Renal cortical epithelial cell (primary cell): ENCODE measurements at places on chromosomes 2 and 18. TPM values are rescaled to one million over a fixed set of nuclear protein-coding genes. Genes with fewer than 3 reads are reported as not detected.

The NT5DC4 gene
- not detected in 2 replicates for total RNA-seq

The FBXO41 gene
- total RNA-seq, result 3.6 and 6.3 TPM in 2 replicates

The DYNAP gene
- not detected in 2 replicates for total RNA-seq

- peak; percentile 22 for DNase-seq
These were observed 66.6 kb upstream of the GPC1 start for GRCh38 chr2:240368781-240369331.

DNA sequence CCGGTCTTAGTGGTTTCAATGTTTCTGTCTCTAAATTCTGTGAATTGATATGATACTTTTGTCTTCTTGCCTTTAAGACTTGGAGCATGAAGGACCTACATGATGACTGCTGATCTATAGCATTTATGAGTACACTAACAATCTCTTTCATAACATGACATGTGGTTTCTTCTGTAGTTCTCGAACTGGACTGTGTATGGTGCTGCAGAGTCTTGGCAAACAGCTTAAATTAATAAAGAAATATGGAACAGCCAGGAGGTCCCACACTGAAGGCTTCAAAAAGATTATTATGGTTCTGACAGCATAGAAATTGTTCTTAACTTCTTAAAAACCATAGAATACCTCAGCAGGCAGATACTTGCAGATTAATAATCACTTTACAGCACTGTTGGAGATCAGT, 145.0 kb downstream of the DCC start:
- no peak for DNase-seq

The ATP6V1B1 gene
- 0.89 TPM in 1 of 2 replicates, not detected in the other for total RNA-seq

The SPHKAP gene
- not detected in 2 replicates for total RNA-seq

The GRHL1 gene
- total RNA-seq, result 1.7 and 4.0 TPM in 2 replicates

DNA sequence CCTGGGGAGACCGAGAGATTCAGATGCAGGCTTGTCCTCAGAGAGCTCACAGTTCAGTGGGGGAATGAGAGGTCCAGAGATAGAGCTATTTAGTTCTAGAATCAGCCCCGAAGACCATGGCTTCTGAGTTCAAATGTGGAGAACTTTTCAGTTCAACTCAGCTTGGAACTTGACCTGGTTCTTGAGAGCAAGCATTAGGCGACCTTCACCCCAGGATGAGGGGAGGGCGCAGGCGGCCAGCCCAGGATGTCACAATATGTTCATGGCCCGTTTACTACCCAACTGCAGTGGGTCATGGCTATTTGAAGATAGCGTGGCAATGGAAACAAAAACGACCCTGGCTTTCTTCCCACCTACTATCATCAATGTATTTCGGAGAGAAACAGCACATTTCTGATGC, 33.8 kb downstream of the DCDC2C start:
- no peak for DNase-seq

The KCNJ3 gene
- total RNA-seq, result 0.10 and 0.17 TPM in 2 replicates

GRCh38 chr2:96251721-96252292, 14.0 kb downstream of the TMEM127 start:
- peak; percentile 97 for DNase-seq

The MTX2 gene
- 35.3 and 40.7 TPM in 2 replicates for total RNA-seq

GRCh38 chr2:120641366-120641771, 94.3 kb upstream of the GLI2 start:
- no peak for DNase-seq

The NPHP1 gene
- total RNA-seq, result 6.9 and 11.5 TPM in 2 replicates

- no peak for DNase-seq
These were observed 384.9 kb upstream of the NRP2 start for GRCh38 chr2:205297368-205297767.

DNA sequence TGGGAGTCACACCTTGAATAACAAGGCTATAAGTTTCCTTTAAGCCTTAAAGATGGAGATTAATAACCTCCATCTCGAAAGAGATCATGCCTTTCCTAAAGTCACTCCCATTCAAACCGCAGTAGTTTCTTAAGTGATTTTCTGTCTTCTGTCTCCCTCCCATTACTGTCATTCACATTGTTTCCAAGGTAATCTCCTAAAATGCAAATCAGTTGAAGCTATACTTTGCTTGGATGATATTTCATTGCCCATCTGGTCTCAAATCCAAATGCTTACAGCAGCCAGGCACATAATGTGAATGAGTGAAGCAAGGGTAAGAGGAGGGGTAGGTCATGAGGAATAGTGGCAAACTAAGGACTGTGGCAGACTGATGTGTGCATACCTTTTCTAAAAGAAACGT, 116.4 kb downstream of the CCDC141 start:
- DNase-seq, result no peak

DNA sequence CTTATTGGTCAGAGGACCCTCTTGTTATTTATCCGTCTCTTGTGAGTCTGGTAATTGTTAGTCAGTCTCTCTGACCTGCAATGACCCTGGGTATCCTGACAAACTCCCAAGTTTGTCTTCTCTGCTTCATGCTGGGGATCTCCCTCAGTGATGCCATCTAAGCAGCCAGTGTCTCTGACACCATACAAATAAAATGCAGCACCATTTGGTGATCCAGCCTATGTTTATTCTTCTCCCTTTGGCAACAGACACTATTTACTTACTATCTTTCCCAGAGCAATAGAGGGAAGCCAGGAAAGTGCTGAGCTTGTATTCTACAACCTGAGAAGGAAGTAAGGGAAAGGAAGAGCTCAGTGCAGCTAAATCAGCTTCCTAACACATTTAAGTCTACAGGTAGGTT, 15.9 kb downstream of the SERPINE2 start:
- DNase-seq, result peak; percentile 91

The GATA6 gene
- total RNA-seq, result 0.35 and 0.45 TPM in 2 replicates

GRCh38 chr2:27071990-27072830, 756 bp upstream of the OST4 start:
- DNase-seq, result peak; percentile 25
